Activated T-cell treated with anti-CD3 and anti-CD28 coated beads, Interleukin-2, amount 50 U/mL, for 24 hours (primary cell): ENCODE measurements at places on chromosomes 6 and 20.

- no peak for DNase-seq
These were observed 67.7 kb downstream of the PTPRK start for GRCh38 chr6:128452713-128453112.

DNA sequence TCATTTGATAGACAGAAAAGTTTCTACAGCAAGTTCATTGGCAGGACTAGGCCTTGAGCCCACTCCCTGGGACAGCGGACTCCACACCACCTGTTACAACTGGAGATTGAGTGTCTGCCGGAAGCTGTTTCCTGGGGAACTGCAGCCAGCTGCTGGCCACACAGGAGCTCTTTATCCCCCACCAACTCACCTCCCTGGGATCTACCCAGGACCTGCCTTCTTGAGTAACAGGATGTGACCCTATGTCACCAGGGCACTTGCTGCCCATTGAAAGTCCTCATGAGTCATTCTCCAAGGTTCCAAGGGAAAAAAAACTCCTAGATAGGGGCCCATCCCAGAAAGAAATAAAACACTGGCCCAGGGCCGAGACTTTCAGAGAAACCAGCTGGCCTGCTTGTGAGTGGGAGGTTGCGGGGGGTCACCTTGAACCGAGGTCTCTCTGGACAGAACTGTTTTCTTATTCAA lies 37.4 kb upstream of the SLC9A8 start:
- no peak for DNase-seq

DNA sequence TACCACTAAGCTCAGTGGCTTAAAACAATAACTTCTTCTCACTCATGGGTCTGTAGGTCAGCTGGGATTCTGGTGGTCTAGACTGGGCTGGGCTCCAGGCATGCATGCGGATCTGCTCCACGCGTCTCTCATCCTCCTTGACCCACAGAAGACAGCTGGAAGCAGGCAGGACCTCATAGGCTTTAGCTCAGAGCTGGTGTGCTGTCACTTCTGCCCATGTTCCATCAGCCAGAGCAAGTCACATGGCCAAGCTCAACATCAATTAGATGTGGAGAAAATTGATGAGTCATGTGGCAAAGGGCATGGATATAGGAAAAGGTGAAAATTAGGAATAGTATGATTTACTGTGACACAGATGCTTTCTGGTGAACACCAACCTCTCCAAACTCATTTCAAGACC lies 57.4 kb upstream of the PSMF1 start:
- DNase-seq, result no peak

- DNase-seq, result no peak
These were observed 143.4 kb downstream of the BCKDHB start for GRCh38 chr6:80249897-80250296.

- no peak for DNase-seq
These were observed 68.0 kb upstream of the INSM1 start for GRCh38 chr20:20299904-20300303.
